ENCODE measurements at places on chromosomes 3 and 15. TPM values are rescaled to one million over a fixed set of nuclear protein-coding genes. Genes with fewer than 3 reads are reported as not detected.

- DNase-seq: no peak
Measured at GRCh38 chr15:20658024-20658423, 116.4 kb upstream of the GOLGA6L6 start.

DNA sequence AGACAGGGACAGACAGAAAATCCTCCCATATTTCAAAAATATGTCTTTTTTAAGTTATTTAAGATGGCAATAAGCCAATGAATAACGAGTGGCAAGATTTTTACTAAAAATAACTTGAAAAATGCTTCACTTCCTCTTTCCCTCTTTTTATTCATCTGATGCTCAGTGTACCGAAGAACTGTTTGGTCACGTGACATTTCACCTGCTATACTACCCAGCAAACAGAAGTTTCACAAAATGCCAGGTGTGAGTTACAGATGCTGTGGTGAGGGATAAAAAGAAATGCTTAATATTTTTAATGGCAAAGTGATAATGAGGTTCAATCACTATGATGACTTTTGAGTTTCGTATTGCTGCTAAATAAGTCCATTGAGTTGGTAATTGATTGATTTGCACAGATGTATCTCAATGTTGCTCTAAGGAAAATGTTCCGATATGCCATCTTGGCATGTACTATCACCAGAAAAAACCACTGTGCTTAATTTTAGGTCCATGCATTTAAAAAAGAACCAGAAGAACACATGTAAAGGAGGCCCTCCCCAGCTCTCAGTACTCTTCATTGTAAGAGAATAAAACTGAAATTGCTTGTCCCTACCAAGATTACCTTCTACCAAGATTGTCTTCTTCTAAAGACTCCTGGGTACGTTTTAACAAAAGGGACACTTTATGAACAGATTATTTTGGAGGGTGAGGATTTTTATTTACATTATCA is 26.0 kb upstream of the SEC62 start:
- DNase-seq: no peak

Gene ARPIN
- total RNA-seq: 4.0 TPM

Gene EXD1
- total RNA-seq: not detected

DNA sequence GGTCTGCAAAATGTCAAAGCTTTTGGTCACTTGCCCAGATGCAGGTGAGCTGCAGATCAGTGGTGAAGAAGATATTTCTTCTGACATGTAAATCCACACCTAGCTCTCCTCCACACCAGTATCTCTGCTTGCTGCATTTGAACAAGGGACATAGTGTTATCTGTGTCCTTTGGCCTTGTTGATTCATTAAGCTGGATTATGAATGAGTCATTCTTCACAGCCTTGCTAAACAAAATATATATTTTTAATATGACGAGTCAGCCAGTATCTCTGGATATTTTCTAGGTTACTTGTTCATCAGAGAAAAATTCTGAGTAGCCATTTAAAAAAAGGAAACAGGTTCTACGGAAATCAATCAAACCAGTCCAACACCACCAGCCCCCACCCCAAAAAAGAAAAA is 190.6 kb upstream of the ADAMTS9 start:
- DNase-seq: no peak

DNA sequence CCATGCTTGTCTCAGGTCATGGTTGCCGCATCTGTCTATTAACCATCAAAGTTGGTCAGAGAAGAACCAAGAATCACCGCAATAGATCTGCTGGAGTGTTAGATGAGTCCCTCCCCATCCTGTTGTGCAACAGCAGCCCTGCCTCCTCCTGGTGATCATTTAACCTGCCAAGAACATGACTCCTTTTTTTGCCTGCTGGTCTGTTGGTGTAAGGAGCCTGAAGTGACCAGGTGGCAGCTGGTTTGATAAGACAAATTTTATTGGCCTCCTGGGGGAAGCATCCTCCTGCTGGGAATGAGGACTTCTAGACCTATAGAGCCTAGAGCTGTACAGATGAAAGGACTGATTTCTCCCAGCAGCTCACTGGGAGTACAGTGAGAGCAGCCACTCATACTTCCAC is 43.5 kb upstream of the RAF1 start:
- no peak for DNase-seq

DNA sequence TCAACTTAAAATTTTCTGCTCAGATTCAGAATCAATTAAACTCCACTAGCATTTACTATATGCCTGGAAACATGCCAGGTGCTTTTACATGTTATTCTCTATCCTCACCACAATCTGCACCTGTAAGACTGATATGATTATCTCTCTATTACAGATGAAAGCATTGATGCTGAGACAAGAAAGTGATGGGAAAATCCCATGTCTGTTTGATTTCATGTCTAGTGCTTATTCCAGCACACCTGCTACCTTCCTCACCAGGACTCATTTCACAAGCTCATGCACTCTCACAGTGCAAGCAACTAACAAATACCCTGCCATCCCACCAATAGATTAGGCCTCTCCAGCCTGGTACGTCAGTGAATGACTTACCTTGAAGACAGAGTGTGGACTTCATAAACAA is 25.0 kb upstream of the BCL6 start:
- no peak for DNase-seq

DNA sequence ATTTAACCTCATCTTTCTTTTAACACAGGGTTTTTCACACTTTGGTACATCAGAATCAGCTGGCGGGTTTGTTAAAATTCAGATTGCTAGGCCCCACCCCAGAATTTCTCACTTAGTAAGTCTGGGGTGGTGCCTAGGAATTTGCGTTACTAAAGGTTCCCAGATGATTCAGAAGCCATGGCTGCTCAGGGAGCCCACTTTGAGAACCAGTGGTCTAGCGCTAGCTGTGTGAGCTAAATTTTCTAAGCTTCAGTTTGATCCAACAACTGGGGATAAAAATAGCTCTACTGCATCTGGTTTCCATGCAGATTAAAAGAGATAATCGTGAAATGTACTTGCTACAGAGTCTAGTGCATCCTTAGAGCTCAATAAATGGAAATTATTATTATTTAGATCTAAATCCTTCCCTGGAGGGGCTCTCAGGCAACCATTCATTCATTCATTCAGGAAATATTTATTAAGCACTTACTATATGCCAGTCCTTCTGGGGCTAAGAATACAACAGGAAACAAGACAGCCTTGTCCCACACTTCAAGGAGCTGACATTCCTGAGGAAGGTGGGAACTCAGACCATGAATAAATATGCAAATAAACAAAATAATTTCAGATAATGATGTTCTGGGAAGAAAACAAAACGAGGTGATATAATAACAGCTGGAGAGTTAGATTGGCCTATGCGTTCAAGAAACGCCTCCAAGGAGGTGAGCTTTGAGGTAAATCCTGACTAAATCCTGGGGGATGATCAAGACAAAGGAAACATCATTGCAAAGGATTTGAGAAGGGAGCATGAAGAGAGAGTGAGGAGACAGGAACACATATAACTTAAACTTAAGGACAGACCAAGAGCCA is 3.9 kb upstream of the CIDEC start:
- no peak for DNase-seq

- no peak for DNase-seq
Measured at GRCh38 chr3:111324151-111324550, 217.8 kb upstream of the CD96 start.

GRCh38 chr3:190294030-190294429 is 28.2 kb downstream of the CLDN1 start:
- no peak for DNase-seq

Gene CCR3
- total RNA-seq: not detected

Gene EFCC1
- not detected for total RNA-seq

DNA sequence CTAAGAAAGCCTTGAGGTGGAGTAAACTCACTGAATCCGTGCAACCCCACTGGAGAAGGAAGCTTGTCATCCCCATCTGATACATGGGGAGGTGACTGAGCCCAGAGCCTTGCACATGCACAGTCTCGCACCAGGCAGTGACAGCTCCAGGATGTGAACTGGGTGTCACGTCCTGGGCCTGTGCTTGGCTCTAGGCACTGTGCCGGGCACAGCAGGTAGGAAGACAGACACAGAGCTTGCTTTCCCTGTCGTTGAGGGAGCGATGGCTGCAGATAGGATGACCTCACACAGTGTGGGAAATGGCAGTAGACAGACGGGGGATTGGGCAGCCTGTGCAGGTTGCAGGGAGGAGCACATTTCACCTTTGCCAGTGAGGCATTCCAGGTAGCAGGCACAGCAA is 12.2 kb upstream of the ATP2B2 start:
- DNase-seq: no peak

- no peak for DNase-seq
Measured at GRCh38 chr15:92595506-92596381, 59.8 kb downstream of the FAM174B start.

DNA sequence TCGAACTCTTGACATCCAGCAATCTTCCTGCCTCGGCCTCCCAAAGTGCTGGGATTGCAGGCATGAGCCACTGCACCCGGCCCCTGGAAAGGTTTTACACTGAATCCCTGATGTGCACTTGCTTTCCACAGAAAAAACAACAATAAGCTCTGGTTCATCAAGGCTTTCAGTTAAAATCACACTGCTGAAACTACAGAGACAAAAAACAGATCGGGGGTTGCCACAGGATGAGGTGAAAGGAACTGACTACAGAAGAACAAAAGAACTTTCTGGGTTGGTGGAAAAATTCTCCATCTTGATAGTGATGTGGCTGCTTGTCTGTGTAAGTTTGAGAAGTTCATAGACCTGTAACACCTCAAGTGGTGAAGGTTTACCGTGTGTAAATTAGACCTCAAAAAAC is 2.9 kb downstream of the RAB43 start:
- no peak for DNase-seq

Data from MG63 (cell line).